ENCODE measurements at places on chromosomes 3 and 15.

- DNase-seq, result no peak
Measured at GRCh38 chr3:30672287-30672735, 65.9 kb downstream of the TGFBR2 start.

GRCh38 chr15:77622934-77623754 is 9.6 kb downstream of the LINGO1 start:
- no peak for DNase-seq

- no peak for DNase-seq
Measured at GRCh38 chr3:197407526-197407925, 109.1 kb upstream of the DLG1 start.

- DNase-seq, result no peak
Measured at GRCh38 chr3:97958796-97959195, 13.4 kb downstream of the RIOX2 start.

GRCh38 chr3:107651782-107652181 is 129.0 kb downstream of the BBX start:
- no peak for DNase-seq

- no peak for DNase-seq
Measured at GRCh38 chr3:42589382-42590109, 1.1 kb upstream of the SS18L2 start.
